Activated naive CD8-positive, alpha-beta T cell treated with anti-CD3 and anti-CD28 coated beads, Interleukin-2, amount 50 U/mL, for 24 hours (primary cell): ENCODE measurements at places on chromosomes 6 and 20.

GRCh38 chr6:167047554-167047953 lies 48.4 kb downstream of the CEP43 start:
- DNase-seq = peak; percentile 44

- DNase-seq = peak; percentile 88
These were observed 34.7 kb upstream of the MICB start for GRCh38 chr6:31462964-31463870.

- DNase-seq = no peak
These were observed 47.0 kb upstream of the TGM3 start for GRCh38 chr20:2248837-2249236.

DNA sequence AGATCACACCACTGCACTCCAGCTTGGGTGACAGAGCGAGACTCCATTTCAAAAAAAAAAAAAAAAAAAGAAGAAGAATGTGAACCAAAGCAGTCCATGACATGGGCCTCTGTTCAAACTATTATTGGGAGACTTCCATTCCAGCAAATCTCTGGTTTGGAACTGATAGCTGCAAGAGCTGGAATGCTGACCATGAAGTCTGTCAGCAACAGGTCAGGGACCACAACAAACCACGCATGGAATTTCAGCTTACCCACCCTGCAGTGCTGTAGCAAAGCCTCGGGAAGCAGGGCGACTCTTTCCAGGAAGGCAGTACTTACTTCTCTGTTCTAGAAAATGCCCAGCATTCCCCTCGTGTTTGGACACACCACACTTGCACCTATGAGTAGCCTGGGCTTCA lies 34.1 kb upstream of the TBC1D7 start:
- no peak for DNase-seq

DNA sequence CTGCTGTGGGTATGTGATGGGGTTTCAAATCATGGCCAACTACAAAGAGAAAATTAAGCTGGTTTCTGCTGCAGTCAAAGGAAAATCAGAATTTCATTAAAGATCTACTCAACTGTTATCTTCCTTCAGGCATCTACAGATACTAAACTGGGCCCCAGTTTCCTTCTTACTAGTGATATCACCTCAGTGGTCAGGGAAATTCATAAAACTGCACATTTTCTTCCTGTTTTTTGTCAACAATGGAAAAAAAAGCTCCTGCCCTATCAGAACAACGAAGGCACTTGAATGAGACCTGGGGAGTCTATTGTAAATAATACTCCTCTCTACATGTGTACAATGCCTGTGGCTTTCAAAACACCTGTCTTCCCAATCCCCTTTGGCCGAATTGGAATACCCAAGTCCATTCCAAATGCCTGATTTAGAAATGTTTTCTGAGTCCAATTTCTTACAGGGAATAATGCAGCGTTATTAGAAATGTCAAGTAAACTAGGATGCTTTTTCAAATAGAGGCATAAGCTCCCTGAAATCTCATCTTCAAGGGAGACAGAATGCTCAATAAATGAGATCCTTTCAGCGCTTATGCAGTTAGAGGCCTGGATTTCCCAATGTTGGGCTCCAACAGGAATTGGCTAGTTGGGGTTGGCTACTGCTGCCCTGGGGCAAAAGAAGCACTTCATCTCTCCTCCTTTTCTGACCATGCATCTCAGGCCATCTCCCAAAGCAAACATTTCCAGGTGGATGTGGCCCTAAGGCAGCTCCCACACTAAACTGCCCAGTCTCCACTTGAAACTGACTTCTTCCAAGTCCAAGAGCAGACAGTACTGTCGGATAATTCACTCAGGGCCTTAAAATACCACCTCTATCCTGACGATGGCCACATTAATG lies 143.3 kb downstream of the NFATC2 start:
- DNase-seq = no peak

GRCh38 chr20:58402827-58403226 lies 13.8 kb downstream of the VAPB start:
- no peak for DNase-seq

GRCh38 chr6:107716688-107717089 lies 107.4 kb downstream of the SCML4 start:
- DNase-seq = peak; percentile 69

GRCh38 chr20:17525650-17526049 lies 5.5 kb downstream of the BFSP1 start:
- DNase-seq = no peak

DNA sequence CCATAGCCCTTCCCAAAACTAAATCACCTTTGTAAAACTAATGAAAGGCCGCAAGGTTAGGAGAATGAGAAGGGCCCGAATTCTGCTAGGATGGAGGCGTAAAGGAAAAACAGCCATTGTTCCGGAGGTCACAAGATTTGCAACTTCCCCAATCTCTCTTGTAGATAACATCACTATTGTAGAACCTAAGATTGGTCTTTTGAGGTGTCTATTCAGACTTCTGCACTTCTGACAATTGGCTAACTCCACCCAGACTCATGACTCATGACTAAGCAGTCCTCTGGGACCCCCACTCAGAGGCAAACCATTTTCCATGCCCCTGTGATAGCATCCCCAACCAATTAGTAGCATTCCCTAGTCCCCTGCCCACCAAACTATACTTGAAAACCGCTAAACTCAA lies 210.5 kb upstream of the SHLD1 start:
- DNase-seq = no peak

DNA sequence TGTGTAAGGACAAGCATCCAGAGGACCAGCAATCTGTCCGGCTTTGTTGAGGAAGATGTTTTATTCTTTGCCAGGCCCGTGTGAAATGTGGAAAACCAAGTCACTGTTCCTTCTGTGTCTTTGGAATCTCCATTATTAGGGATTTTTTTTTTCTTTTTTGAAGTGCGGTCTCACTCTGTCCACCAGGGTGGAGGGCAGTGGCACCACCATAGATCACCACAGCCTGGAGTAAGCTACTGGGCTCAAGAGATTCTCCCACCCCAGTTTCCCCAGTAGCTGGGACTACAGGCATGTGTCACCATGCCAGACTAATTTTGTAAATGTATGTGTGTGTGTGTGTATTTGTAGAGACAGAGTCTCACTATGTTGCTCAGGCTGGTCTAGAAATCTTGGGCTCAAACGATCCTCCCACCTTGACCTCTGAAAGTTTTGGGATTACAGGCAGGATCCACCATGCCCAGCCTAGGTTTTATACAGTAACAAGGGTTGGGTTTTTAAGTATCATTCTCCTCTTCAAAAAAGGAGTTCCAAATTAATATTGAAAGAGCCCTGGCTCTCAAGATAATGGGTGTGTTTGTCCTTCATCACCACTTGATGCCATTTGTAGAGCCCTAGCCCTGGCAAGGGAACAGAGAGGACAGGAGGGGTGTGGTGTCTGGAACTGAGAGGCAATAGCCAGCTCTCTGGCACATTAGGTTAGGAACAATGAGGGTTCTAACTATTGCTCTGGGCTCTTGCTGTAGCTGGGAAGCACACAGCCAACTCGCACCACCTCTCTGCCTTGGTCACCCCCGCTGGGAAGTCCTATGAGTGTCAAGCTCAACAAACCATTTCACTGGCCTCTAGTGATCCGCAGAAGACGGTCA lies 3.1 kb downstream of the LAMP5 start:
- DNase-seq = no peak

- no peak for DNase-seq
These were observed 6.6 kb upstream of the SAMHD1 start for GRCh38 chr20:36957875-36958667.

DNA sequence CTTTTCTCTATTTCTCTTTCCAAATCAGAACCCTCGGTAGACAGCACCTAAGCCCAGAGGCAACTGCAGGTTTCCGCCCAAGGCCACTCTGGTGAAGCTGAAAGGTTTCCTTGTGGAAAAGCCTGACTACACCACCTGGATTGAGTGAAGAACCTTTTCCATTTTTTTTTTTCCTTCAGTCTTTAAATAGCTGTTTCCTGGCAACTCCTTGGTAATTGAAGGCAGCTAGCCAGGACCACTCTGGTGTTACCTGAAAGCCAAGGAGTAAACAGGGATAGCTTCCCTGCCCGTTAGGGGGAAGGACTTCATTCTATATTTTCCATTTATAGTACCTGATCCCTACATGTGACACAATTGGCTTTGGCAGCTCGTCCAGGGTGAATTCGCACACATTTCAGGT lies 1238.4 kb downstream of the GRIK2 start:
- no peak for DNase-seq

DNA sequence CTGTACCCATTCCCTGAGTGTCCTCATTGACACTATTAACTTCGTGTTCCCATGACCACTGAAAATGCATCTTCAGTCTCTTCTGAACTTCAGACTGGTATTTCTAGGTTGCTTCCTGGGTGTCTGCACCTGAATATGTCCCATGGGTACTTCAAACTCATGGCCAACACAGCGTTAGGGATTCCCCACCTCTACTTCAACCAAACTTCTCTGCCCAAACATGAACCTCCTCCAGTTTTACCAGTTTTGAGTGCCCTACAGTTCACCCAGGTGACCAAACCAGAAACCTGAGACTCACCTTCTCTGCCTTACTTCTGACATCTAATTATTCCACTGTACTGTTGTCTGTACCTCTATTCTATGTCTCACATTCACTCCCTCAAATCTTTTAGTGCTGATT lies 99.5 kb upstream of the SUPT3H start:
- no peak for DNase-seq

GRCh38 chr6:113320653-113321052 lies 536.5 kb upstream of the MARCKS start:
- DNase-seq = no peak

DNA sequence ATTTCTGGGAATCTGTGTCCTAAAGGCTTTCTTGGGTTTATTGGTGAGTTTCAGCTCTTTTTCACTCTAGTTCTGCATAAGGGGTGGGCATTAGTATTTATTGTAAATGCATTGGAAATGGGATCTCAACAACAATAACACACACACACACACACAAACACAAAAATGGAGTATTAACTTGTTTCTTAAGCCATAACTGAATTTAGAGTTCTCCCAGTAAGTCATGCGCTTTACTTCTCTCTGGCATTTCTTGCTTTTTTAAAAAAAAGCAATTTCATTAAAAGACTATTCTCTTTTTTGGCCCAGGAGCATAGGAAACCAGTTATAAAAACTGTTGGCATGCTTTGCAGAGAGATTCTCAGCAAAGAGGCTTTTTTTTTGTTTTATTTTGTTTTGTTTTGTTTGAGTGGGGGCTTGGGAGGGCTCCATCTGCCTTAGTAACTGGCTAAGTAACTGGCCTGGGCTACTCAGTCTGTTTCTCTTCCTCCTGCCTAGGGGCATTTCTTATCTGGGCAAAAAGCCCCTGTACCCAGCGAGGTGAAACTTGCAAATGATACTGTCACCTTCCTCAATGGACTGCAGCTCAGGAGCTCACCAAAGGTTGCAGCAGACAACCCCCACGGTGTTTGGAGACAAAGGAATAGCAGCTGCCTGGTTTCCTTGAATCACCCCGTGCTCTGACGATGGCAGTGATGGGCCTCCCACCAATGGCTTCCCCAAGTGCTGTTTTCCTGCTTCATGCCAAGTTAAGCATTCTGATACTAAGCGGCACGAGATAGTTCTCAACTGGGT lies 128.5 kb downstream of the BCAS1 start:
- no peak for DNase-seq

GRCh38 chr20:31617432-31618104 lies 12.5 kb downstream of the ID1 start:
- no peak for DNase-seq

GRCh38 chr20:21516861-21517565 lies 3.1 kb upstream of the NKX2-2 start:
- no peak for DNase-seq

GRCh38 chr6:26502165-26502564 lies 2.1 kb downstream of the BTN1A1 start:
- no peak for DNase-seq

DNA sequence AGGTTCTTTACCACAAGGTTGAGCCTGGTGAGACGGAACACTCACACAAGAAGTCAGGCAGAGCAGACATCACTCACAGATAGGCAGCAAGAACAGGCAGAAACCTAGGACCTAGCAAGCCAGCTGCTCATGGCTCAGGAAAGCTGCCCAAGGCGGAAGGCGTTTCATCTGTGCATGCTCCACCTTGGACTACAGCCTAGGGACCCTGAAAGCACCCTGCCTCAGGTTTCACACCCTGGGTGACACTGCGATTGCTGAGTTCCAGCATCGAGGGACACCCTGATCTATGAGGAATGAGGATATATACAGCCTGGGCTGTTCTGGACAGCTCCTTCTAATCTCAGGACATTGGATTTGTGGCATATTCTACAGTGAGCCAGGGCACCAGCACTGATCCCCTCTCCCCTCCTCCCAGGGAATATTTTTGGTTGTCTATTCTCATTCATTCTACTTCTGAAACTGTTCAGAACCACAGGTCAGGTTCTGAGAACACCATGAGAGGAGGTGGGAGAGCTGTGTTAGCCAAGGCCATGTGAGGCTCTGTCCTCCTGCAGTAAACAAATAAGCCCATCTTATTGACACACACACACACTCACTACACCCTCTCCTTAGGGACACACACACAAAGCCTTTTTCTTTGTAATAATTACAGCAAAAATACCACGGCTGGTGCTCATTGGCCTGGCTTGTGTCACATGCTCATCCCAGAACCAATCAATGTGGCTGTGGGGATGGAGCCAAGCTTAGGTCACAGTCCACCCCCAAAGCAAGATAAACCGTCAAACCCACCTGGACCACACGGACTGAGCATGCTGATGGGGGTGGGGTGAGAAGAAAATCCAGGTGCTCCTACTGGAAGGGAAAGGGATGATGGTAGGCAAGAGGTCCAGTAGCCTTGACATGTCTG lies 26.3 kb upstream of the PMEPA1 start:
- no peak for DNase-seq

GRCh38 chr6:119533603-119534279 lies 184.2 kb upstream of the MAN1A1 start:
- no peak for DNase-seq

DNA sequence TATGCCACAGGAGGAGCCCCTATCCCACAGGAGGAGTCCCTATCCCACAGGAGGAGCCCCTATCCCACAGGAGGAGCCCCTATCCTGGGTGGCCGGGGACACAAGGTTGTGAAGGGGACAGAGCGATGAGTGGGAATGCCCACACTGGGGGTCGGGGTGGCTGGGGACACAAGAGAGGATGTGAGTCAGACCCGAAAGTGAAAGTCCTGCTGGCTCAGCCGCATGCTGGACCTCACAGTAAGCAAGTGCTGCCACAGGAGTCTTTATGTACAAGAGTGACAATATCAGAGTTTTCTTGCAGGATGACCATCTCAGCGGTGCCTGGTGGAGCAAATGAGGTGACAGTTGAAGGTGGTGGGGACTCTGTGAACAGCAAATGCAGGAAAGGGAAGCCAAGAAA lies 93.7 kb downstream of the PSMB1 start:
- DNase-seq = peak; percentile 48

GRCh38 chr20:25565578-25566157 lies 19.7 kb downstream of the NINL start:
- DNase-seq = no peak

DNA sequence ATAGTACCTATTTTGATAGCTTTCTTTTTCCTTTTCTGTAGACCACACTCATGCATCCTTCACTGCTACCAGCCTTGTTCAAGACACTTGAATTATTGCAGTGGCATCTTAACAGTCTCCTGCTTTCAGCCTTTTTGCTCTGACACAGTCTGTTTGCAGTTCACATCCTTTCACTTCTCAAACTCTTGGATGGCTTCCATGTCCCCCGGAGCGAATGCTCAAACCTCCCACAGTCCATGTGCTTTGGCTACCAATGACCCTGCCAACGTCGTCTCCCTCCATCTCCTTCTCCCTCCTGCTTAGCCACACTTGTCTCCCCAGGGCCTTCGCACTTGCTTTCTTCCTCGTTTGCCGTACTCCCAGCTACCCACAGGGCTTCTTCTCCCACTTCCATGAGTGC lies 270.0 kb upstream of the ZFP64 start:
- DNase-seq = no peak

- DNase-seq = no peak
These were observed 24.1 kb upstream of the SRF start for GRCh38 chr6:43146709-43147688.
